ENCODE measurements at places on chromosomes 11 and 22.

- DNase-seq = no peak
Observed at GRCh38 chr11:47495011-47495855, 46.3 kb upstream of the RAPSN start.

DNA sequence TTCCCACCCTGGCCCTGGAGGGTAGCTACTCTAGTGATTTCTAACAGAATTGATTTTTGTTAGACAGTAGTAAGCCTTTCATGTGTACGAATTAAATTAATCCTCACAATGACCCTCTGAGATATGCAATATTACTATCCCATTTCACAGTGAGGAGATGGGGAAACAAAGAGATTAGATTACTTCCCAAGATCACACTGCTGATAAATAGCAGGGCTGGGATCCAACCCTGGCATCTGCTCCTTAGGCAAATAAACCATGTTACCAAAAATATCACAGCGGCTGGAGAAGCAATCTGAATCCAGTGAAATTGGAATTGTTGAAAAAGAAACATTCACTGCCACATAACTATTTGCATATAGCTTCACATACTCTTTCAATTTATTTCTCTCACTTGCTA lies 12.8 kb upstream of the CAVIN3 start:
- DNase-seq = no peak

DNA sequence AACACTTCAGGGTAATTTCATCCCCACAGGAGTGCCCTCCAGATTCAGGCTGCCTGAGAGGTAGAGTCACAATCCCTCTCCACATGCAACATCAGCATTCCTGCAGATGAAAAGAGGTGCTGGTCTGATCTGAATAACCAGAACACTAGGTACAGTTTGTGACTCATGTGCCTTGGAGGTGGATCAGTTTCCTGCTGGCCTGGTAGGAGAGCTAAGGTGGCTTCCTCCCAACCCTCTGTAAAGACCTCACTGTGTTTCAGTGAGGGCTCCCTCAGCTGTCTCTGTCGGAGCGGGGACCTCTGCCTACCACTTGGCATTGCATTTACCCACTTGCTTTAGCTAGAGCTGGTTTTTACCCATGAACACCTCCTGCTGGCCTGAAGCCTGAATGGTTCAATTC lies 7.6 kb downstream of the OR9G1 start:
- DNase-seq = no peak

DNA sequence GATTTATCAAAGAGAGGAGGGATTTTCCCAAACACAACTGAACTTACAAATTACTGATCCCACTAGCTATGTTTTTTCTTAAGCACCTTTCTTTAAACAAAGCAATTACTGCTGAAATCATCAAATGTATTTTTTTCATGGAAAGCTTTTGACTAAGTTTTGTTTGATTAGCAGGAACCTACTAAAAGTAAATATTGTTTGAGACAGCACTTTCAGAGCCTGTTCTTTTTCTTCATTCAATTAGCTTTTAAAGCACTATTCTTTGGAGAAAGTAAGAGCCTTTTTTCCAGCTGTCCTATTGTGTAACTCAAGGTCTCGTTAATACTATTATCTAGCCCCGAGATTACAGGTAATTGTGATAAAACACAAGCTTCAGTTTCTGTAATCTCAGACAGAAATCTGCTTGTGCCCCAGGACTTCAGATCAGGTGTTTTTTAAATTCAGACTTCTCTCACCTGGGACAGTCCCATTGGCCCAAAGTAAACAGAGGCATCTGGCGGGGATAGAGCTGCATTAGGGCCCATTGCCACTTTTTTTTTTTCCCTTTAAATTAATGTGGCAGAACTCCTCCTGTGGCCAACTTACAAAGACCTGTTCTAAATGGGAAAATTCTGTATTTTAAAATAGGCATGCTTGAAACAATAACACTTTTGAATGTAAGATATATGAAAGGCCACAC lies 11.0 kb downstream of the CSTPP1 start:
- DNase-seq = no peak

DNA sequence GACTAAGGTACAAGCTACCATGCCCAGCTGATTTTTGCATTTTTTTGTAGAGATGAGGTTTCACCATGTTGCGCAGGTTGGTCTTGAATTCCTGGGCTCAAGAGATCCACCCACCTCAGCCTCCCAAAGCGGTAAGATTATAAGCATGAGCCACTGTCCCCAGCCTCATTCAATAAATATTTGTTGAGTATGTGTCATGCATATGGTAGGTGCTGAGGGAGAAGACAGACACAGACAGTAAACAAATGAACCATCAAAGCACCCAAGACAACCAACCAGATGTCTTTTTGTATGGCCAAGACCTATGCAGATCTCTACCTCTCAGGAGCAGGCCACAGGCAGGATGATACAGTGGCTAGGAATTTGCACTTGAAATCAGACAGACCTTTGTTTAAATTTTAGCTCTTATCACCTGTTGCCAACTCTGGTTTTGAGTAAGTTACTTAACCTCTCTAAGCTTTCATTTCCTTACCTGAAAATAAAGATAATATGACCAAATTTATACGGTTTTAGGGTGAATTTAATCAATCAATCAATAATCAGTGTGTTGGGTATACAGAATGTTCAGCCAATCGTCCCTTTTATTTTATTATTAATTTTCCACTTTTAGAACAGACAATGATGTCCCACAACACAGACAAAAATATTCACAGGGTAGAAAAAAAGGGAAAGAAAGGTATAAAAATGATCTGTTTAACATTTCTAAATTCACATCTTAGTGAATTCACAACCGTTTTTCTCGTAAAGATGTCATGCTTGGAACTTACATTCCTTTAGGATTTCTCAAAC lies 128.2 kb downstream of the SGSM3 start:
- DNase-seq = no peak

DNA sequence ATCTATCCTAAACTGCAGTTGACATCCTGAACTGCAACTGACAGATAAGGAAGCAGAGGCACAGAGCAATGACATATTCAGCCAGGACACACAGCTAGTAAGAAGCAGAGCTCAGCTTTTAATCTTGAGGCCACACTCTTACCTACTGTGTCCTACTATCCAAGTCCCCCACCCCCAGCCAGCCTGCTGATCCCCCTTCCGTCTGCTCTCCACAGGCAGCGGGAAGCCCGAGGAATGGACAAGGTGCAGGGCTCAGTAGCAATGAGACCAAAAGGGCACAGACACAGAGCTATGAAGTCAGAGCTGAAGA lies 4.3 kb downstream of the POLR3H start:
- DNase-seq = no peak

GRCh38 chr11:129287920-129288319 lies 87.7 kb upstream of the BARX2 start:
- DNase-seq = no peak

GRCh38 chr11:132402071-132402684 lies 1031.8 kb downstream of the NTM start:
- no peak for DNase-seq

DNA sequence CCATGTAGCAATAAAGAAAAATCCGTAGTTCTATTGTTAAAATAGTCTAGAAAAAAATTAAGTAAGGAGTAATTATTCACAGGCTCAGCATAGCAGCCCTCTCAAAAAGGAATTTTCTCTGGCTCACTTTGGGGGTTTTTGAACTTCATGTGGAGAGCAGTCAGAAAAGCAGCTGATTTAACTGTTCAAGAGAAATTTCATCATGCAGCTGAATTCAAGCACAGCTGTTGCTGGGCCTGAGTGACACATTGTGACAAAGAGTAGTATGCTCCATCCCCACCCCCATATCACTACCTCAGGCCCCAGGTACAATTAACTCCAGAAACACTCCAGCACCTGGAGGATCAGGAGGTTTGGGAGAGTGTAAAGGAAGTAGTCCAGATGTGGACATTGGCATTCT lies 272.1 kb downstream of the FAM76B start:
- no peak for DNase-seq

DNA sequence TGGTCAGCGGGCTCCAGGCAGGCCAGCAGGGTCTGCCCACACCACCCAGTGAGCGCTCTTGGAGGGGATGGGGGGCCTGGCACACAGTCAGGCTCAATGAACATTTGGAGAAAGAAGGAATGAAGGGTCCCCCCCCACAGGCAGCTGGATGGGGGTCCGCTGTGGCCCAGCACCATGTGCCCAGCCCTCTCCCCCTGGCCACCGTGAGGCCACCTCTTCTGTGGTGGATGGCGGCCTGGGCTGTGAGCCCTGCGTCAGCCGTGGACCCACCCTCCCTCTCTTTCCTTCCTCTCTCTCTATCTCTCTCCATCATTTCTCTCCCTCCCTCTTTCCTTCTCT lies 35.1 kb upstream of the MUC5AC start:
- no peak for DNase-seq

GRCh38 chr11:61702701-61703312 lies 22.6 kb downstream of the DAGLA start:
- no peak for DNase-seq

DNA sequence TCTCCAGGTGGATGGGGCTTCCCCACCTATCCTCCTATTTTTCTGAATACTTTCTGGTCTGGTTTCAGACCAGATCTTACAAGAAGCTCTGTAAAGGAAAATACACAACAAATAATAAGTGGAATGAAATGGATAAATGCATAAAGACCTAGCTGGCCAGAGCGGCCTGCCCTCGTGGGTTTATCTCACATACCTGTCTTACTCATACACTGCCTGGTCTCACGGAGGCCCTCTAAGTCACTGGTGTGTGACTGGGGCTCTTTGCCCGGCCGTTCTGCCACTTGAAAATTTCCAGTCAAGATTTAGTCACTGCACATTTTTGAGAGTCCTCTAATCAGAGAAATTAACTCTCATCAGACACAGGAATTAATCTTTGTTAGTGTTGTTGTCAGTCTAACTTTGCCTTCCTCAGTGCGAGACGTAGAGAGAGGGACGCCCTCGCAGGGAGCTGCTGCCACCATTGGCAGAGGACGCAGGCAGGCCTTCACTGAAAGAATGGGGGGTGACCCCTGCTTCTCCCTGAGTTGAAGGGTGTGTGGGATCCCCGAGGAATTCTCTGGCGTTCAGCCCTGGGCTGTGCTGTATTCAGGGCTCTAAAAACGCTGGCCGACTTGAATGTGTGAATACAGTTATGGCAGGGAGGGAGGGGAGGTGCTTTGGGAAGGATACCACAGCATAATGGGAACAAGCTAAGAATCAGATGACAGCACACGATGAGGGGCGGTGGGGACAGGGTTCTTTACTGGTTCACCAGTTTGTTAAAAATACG lies 46.3 kb upstream of the CADM1 start:
- no peak for DNase-seq

- DNase-seq = no peak
Observed at GRCh38 chr11:119190531-119190930, 5.3 kb downstream of the NHERF4 start.

- DNase-seq = no peak
Observed at GRCh38 chr11:79940165-79940564, 499.3 kb upstream of the TENM4 start.

- DNase-seq = no peak
Observed at GRCh38 chr22:36106910-36107309, 53.6 kb downstream of the APOL3 start.

- DNase-seq = no peak
Observed at GRCh38 chr11:79667380-79667779, 226.6 kb upstream of the TENM4 start.

DNA sequence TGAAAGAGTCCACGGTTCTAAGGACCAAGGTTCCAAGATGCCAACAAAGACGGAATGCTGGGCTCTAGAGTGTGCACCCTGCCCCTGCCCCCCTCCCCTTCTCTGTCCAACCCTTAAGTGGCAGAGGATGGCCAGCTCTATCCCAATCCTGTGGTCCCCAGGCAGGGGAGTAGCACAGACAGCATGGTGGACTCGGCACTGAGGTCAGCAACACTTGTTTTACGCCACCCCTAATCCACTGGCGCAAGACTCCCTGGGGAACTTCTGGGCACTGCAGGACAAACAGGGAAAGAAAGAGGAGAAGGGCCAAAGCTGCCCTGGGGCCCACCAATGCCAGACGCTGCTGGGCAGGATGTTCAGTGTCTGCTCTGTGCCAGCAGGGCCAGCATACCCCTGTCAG lies 18.9 kb downstream of the GDPD5 start:
- no peak for DNase-seq
